ENCODE measurements at places on chromosomes 6 and 20.

GRCh38 chr6:150368762-150369161 is at the start of gene IYD:
Gene IYD, plus strand, starts transcription at chr6:150369012. Its CDS starts 20 bp downstream, at chr6:150369032.
- no peak for DNase-seq

GRCh38 chr6:74606582-74607071 is 599.2 kb downstream of the COL12A1 start:
- DNase-seq = no peak

DNA sequence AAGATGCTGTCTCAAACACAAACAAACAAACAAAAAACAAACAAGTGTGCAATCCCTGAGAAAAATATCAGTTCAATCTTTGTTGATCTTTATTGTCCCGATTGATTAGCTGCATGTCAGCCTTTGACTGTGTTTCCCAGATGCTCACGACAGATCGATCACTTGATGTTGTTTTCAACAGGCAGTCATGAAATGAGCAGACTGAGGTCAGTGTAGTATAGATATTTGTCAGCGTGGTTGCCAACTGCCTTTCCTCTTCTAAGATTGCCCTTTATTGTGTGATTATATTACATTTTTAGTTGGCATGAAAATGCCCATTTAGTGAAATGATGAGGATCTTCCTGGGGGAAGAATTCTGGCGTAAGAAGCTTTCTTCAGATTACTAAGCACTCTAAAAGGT is 25.6 kb downstream of the UTRN start:
- DNase-seq = no peak

DNA sequence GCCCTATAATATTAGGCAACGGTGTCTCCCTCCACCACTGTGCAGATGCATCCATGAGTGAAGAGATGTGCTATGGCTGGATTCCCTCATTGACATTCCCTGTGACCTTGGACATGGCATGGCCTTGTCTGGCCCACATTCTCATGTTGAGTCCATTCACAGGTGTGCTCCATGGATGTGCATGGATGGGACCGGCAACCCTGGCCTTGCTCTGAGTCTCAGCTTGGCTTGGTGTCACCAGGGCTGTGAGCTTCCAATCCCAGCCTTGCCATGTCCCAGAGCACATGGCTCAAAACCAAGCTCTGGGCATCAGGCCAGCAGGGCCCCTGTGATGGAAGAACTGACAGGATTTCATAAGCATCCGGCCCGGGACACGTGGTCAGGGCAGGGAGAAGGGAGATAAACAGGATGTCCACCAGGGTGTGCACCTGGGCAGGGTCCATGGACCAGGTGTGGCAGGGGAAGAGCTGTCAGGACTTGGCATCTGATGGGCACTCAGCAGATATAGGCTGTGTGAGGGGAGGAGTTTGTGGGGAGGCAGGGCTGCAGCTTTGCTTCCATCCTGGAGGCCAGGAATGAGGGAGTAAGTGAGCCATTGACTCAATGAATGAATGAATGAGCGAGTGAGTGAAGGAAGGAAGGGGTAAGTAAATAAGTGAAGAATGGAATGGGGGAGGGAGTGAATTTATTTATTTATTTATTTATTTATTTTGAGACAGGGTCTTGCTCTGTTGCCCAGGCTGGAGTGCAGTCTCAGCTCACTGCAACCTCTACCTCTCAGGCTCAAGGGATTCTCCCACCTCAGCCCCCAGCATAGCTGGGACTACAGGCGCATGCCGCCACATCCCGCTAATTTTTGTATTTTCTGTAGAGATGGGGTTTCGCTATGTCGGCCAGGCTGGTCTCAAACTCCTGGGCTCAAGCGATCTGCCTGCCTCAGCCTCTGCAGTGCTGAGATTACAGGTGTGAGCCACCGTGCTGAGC is 15.7 kb downstream of the NRSN2 start:
- no peak for DNase-seq

DNA sequence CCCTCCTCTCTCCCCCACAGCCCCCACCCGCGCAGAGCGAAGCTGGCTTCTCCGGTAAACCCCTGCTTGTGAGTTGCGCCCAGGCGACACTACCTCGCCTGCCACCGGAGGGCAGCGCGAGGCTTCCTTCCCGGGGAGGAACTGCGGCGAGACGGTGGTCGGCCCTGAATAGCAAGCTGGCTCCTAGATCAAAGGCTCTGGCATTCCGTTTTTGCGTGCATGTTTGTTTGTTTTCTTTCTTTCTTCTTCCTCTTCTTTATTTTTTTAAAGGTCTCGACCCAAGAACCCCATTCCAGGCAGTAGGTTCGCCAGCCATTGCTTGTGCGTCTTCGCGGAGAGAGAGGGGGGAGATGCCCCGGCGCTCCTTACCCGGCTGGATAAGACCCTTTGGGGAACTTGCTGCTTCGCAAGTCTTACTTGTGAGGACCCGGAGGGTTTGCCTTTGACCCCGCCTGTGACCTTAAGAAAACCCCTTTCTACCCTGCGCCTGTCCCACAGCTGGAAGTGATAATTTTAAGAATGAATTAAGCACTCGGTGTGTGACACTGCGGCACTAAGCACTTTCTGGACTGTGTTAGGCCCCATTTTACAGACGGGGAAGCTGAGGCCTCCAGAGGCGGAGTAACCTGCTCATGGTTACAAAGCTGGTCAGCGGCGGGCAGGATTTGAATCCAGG is 92.7 kb upstream of the SIRPA start:
- no peak for DNase-seq

GRCh38 chr6:116445102-116445501 is 16.1 kb upstream of the CALHM6 start:
- DNase-seq = no peak

DNA sequence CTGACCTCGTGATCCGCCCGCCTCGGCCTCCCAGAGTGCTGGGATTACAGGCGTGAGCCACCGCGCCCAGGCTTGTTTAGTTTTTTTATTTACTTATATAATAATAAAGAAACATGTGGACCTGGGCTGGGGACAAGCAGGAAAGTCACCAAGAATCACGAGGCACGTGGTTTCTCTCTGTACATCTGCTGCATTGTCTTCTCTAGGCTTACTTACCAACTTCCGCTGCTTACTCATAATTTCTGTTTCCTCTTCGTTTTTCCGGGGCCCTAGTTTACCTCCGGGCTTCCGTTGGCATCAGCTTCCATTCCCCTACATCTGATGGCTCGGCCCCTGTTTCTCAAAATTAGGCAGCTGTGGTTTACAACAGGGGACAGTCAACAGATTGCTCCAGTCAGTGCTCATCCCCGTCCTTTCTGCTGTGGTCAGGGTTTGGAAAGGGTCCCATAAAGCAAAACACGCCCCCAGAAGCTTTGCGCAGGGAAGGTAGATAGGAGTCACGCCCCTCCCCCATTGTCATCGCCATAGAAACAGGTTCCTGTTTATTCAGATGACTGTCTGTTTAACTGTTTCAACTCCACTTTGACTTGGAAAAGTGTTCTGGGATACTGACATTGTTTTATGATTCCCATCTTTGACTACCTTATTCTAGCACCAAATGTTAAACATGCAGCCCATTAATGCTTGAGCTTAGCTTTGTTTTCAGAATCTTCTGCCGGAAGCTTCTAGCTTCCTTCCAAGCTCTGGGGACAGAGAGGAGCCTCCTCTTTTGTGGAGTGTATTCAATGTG is 31.9 kb upstream of the TXLNB start:
- DNase-seq = peak; percentile 42

- DNase-seq = no peak
Measured at GRCh38 chr6:56524891-56525703, 117.6 kb downstream of the DST start.

DNA sequence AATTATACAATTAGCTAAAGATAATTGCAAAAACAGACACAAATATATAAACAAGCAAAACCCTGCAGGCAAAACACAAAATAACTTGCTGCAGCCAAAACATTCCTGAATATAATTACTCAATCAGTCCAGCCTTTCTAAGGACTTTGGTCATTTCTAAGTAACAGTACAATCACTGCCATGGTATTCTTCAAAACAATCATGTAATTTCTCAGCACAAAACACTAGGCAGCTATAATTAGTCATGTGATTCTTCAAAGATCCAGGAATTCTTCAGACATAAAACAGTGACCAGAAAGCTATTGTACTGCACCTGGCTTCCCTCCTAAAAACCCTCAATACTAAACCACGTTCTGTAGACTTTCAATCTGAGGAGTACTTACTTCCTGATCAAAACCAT is 881.1 kb downstream of the EPHA7 start:
- no peak for DNase-seq

GRCh38 chr6:139655783-139656705 is 281.6 kb upstream of the CITED2 start:
- no peak for DNase-seq

DNA sequence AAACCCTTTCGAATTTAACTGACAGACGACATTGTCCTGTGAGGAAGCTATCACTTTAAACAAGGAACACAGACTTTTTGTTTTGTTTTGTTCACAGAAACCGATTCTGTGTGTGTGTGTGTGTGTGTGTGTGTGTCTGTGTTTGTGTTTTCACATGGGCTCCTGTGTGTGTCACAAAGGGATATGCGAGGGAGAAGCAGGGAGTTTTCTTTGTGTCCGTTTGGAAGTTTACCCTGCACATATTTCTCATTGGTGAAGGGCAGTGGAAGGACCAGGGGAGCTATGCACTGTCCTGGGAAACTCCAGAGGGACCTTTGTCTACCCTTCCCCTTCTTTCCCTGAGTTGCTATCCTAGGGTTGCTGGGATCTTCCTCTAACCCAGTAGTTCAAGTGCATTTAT is 17.7 kb downstream of the POM121L2 start:
- DNase-seq = no peak

DNA sequence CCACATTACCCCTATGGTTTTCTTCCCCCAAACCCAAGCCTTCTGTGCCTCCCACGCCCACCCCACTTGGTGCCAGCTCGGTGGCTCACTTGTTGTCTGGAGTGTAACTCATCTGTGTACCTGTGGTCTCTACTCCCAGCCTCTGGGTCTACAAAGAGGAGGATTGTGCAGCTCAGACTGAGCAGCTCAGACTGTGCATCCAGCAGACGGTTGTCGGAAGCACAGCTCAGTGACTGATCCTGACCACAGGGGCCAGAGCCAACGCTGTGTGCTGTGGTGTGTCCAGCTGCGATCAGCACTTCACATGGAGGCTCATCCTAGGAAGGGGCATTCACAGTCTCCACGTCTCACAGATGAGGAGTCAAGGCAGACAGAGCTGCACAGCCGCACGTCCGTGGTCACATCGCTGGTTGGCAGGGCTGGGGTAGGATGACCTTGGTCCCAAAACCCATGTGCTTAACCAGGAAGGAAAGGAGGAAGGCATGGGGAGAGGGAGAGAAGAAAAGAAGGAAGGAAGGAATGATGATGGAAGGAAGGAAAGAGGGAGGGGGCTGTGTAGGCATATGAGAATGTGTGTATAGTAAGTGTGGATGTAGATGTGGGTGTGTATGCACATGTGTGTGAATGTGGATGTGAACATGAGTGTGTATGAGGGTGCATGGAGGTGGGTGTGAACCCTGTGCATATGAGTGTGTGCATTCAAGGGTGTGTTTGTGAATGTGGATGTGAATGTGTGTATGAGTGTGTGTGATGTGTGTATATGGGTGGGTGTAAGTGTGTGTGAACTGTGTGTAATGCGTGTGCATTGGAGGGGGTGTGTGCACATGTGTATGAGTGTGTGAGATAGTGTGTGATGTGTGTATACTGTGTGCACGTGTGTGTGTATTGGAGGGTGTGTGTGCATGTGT is 28.2 kb upstream of the STX16 start:
- no peak for DNase-seq
